ENCODE measurements at places on chromosomes 4 and X.

DNA sequence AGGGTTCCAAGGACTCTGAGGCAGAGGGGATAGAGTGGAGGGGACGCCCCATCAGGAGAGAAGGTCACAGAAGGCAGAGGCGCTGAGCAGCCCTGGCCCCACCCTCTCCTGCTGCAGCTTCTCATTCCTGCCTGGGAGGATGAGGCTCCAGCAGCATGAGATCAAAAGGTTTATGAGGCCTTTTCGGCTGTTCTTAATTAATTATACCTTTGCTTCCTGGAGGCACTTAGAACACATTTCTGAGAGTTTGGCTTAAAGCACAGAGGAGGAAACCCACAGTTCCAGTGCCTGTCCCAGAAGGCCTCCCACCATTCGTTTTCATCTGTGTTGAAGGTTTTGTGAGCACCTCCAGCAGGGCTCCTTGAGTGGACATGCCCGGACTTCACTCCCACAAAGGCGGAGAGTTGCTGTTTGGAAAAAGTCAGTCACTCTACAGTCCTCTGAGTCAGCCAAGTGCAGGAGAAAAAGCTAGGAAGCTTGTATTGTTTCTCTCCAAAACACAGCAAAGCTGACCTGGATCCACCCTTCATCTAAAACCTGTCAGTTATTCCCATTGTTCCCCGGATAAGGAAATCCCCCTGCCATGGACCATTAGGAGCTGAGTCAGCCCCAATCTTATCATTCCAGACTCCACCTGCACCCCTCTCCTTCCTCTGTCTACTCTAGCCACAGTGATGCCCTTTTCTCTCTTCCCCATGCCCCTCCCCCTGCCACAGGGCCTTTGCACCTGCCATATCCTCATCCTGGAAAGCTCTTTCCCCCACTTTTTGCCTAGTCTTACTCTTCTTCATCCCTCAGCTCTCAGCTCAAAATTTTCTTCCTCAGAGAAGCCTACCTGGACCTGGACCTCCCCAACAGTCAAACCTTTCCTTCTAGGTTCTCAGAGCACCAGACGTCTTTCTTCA is 276.8 kb downstream of the FBXW7 start:
- no peak for DNase-seq

DNA sequence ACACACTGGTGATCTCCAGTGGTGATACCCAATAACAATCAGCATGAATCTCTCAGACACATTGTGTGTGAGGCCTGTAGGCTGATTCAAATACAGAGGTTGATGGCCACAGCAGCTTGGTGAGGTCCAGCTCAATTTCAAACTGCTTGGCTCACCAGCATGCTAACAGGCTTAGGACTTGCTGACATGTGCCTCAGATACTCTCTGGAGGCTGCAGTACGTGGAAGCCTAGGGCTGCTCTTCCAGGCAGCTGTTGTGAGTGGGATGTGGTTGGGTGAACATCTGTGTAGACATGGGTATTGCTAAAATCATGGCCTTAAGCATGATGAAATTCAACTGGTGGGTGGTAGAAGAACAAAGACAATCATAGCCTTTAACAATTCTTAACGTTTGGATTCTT is 4.3 kb downstream of the CXCL9 start:
- DNase-seq: no peak

GRCh38 chrX:44401151-44401550 is 57.7 kb upstream of the EFHC2 start:
- DNase-seq: no peak

GRCh38 chr4:52996261-52997131 is 134.4 kb downstream of the RASL11B start:
- no peak for DNase-seq

DNA sequence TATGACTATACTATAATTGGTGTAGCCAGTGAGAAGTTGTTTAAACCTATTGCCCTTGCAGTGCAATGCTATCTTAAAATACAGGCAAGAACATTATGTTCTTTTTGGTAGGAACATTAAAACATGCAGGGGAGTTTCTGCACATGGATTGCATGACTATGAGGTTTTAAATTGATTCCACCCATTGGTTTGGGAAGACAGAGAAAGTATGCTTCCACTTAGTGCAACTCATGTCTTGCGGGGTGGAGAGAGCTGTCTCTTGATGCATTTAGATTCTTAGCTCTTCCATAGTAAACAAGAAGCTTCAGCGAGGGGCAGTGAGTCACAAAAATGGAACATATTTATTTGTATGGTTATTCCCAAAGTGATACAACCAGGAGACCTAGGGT is 39.5 kb upstream of the RASL11B start:
- no peak for DNase-seq

GRCh38 chr4:168787334-168787733 is 222.7 kb downstream of the CBR4 start:
- DNase-seq: no peak

DNA sequence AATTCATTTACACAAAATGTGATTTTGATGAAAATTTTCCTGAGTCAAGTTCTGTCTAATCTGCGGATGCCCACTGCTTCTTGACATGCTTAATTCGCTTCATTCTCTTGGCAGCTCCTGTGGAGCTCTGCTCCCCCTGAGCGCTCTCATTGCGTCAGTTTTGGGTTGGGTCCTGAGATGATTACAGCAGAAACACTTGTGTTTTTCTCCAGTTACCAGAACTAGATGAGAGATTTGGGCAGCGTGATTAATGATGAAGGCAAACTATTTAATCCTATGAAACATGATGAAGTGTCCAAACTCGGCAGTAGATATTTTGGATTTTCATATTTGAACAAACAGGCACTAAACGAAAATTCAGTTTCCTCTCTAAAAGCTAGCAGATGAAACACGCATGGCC is 4.2 kb upstream of the CXCL1 start:
- no peak for DNase-seq

DNA sequence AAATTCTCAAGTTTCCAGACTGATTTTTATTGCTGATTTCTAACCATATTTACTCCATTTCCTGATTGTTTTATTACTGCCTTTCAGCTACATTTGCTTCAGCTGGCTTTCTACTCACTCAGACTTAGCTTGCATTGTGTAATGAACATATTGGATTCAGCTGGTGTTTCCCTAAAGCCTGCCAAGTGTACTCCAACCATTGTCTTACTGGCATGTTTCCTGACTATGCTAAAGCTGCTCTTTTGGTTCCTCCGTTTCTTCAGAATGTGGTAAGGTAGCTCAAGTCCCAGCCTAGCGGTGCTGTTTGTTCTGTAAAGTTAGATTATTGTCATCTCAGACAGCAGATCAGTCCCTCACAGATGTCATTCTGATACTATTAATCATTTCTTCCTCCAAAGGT is 53.1 kb upstream of the GLRA2 start:
- DNase-seq: peak; percentile 88

DNA sequence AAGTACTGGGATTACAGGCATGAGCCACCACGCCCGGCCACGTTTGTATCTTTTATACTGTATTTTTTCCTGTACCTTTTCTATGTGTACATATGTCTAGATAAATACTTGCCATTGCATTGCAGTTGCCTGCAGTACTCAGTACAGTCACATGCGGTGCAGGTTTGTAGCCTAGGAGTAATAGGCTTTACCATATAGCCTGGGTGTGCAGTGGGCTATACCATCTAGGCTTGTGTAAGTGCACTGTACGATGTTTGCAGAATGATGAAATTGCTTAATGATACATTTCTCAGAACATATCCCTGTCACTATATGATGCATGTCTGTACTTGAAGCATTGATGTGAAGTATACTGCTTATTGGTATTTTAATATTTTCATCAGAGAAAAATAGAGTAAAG is 115.4 kb upstream of the PUDP start:
- DNase-seq: no peak

DNA sequence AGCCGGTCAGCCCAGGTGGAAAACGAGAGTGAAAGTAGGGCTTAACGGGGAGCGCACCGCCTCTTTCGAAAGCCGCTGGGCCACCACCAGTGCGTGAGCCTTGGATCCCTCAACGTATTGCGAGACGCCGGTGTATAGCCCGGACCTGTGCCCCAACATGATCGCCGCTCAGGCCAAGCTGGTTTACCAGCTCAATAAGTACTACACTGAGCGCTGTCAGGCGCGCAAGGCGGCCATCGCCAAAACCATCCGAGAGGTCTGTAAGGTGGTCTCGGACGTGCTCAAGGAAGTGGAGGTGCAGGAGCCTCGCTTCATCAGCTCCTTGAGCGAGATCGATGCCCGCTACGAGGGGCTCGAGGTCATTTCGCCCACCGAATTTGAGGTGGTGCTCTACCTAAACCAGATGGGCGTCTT is 929 bp downstream of the MAB21L2 start:
- no peak for DNase-seq

GRCh38 chr4:1748465-1748995 is 27.2 kb downstream of the TACC3 start:
- DNase-seq: no peak

DNA sequence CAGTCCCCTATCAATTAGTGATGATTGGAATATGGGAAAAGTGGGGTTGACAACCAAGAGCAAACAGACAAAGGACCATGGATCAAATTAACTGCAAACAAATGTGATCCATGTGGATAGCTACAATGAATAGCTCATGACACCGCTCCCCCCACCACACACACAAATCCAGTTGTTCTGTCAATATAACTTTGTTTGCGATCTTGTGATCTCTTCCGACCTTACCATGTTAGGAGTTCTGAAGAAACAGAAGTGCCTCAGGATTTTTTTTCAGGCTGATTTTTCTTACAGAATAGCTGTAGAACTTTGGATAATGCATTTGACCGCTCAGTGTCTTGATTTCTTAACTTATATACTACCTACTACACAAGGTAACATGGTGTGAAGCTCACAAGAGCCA is 116.6 kb downstream of the SH2D1A start:
- DNase-seq: no peak

GRCh38 chr4:76420188-76420761 is 666 bp downstream of the CCDC158 start:
- DNase-seq: peak; percentile 39

GRCh38 chrX:136497556-136498052 is at the start of gene HTATSF1:
HTATSF1 (plus strand) TSS chrX:136497592; CDS start chrX:136497685, 93 bp downstream.
- no peak for DNase-seq

Measured in spinal cord (tissue), 10 donors.